ENCODE measurements at places on chromosomes 13 and 19. TPM values are rescaled to one million over a fixed set of nuclear protein-coding genes. Genes with fewer than 3 reads are reported as not detected.

The TSHZ3 gene
- total RNA-seq = 15.8 TPM

DNA sequence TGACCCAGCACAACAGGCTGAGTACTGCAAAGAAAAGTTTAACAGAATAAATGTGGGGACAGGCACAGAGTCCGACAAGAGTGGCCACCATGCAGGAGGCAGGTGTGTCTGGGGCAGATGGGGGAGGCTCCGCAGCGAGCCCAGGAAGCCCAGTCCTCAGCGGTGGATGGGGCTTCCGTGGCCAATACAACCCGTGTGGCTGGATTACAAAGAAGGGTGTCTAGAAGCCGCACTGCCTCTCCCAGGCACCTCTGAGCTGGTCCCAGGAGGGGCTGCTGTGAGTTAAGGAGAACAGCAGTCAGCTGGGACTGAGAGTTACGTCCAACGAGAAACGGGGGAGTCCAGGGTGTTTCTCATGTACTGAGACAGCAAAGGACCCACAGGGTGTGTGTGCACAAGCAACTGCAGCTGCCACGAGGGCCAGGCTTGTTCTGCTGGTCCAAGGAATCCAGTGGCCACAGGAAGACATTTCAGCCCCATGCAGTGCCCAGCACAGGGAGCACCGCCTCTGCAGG lies 70.2 kb downstream of the SPACA7 start:
- no peak for ATAC-seq

- no peak for ATAC-seq
These were observed 575.6 kb downstream of the DCT start for GRCh38 chr13:93903909-93904308.

The LGI4 gene
- total RNA-seq = 1.9 TPM

DNA sequence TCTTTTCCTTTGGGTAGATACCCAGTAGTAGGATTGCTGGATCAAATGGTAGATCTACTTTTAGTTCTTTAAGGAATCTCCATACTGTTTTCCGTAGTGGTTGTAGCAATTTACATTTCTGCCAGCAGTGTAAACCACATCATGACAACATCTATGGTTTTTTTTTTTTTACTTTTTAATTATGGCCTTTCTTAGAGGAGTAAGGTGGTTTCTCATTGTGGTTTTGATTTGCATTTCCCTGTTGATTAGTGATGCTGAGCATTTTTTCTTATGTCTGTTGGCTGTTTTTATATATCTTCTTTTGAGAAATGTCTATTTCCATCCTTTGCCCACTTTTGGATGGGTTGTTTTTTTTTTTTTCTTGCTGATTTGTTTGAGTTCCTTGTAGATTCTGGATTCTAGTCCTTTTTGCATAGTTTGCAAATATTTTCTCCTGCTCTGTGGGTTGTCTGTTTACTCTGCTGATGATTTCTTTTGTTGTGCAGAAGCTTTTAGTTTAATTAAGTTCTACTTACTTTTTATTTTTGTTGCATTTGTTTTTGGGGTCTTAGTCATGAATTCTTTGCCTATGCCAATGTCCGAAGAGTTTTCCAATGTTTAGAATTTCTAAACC lies 38.8 kb downstream of the TDRD3 start:
- ATAC-seq = no peak

The CEACAM16 gene
- total RNA-seq = not detected

The BCAM gene
- 1.7 TPM for total RNA-seq

The PRR19 gene
- 1.0 TPM for total RNA-seq

GRCh38 chr13:73336773-73337172 lies 278.0 kb downstream of the KLF5 start:
- no peak for ATAC-seq

The FUT1 gene
- 0.50 TPM for total RNA-seq

GRCh38 chr19:30552593-30552992 lies 180.4 kb downstream of the ZNF536 start:
- ATAC-seq = no peak

DNA sequence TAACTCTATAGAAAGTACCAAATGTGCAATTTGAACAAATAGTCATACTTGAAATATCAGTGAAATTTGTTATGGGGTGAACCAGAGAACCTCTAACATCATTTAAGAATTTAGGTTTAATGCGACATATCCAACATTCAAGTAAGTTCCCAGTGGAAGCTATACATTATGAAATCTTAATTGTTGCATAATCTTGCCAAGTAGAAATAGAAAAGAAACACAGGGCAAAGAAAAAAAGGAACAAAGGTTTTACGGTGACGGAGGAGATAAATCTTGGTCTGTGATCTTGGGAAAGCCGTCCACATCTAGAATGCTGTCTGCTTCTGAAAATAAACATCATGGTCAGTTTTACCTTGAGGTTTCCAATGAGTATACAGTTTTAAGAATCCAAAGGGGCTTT lies 445.7 kb downstream of the RFC3 start:
- ATAC-seq = no peak

Data from motor neuron (in vitro differentiated cells).